ENCODE measurements at places on chromosomes 16 and 17.

DNA sequence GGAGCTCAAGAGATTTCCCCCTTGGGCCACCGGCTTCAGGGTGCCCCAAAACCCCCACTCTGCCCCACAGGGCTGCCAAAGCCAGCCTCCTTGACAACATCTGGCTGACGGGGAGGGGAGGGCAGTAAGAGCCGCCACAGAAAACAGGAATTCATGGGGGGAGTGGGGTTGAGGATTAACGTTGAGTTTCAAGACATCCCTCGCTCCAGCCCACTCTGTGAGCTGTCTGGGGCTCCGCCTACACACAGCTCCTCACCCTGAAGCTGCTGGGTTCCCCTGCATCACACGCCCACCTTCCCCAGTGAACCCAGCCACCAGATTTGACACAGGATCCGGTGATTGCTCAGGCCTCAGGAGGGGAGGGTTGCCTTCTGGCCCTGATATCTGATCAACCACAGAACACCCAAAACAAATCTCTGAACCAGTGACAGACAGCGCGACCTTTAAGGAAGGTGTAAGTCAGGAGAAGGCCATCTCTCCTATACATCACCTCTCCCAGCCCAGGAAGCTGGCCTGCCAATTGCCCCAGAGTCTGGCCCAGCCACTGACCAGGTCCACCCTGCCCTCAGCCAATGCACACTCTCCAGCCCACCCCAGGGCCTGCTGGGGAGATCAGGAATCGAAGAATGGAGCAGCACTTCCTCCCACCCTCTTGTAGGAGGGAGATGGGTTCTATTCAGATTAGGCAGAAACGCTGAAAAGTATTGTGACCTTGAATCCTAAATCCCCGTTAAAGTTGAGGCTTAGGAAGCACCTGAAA, 132.1 kb downstream of the CLEC16A start:
- no peak for DNase-seq

DNA sequence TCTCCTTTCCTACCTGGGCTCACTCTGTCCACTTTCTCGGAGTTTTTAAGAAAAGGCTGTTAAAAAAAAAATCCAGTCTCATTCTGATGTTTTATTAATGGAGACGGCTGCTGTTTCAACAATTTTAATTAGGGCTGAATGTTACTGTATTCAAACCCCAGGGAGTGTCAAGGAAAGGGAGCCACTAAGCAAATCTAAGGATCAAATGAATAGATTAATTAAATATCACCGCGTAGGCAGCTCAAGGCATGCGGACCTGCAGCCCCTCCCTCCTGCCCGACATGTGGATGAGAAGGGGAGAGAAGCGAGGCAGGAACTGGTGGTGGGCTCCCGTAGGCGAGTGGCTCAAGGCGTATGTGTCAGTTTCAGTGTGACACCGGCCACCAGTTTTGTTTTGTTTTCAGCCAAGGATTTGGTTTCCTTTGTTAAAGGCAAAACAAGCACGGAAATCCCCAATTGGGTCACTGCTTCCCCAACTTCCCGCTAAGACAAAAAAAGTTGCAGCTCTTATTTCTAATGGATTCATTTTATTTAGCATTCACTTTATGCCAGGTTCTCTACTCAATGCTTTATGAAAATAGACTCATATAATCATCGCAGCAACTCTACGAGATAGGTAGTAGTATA, 110.6 kb downstream of the GP2 start:
- DNase-seq, result no peak

DNA sequence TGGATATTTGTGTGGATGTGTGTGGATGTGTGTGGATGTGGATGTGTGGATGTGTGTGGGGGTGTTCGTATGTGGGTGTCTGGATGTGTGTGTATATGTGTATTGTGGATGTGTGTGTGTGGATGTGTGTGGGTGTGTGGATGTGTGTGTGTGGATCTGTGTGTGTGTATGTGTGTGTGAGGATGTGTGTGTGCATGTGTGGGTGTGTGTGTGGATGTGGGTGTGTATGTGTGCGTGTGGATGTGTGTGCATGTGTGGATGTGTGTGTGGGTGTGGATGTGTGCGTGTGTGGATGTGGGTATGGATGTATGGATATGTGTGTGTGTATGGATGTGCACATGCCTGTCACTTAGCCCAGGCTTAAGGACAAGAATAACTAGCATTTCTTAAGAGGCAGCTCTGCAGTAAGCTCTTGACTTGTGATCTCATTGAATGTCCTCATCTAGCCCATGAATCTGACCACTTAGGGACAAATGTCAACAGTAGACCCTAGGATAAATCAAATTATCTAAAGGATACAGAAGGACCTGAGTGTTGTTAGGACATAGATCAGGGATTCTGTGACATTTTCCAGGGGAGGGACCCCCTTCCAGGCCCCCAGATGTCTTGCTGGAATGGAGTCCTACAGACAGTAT, 83.5 kb downstream of the BMERB1 start:
- DNase-seq, result no peak

DNA sequence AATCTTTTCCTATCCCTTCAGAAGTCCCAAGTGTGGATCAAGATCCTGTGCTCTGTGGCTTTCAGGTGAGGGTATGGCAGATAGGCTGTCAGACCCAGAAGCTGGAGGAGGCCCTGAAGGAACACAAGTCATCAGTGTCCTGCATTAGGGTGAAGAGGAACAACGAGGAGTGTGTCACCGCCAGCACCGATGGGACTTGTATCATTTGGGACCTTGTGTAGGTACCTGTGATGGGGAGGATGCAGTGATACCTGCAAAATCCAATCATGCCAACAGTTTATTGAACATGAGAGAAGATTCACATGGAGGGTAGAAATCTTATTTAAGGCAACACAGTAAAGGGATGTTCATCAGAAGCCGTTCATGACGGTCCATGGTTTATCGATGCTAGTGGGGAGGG, 10.0 kb upstream of the USP43 start:
- DNase-seq, result no peak

- DNase-seq, result no peak
These were observed 167.9 kb upstream of the GSE1 start for GRCh38 chr16:85445064-85445778.

GRCh38 chr17:74288785-74289184, 14.8 kb downstream of the DNAI2 start:
- peak; percentile 36 for DNase-seq

GRCh38 chr17:49508061-49508865, 13.2 kb downstream of the NGFR start:
- no peak for DNase-seq

DNA sequence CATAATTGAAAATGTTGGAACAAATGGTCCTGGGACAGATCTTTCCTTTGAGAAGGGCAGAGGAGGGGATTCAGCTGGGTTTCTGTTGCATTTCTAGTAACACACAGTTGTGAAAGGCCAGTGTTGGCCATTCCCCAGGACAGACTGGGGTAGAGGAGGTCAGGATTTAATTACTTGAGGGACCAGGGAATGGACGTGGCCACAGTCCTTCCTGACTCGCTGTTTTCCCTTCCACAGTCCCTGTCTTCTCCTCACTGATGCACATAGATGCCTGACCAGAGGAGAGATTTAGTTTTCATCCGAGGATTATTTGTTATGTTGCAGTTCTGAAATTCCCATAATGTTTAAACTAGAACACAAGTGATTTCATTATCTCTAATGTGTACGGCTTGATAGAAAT, 25.2 kb upstream of the HEATR6 start:
- DNase-seq, result no peak

- no peak for DNase-seq
These were observed 13.1 kb downstream of the CPSF4L start for GRCh38 chr17:73248532-73248931.

Data from GM12864 (cell line).